ENCODE measurements at places on chromosomes 5 and 9.

GRCh38 chr9:125896964-125897363 lies 149.8 kb downstream of the PBX3 start:
- ATAC-seq = no peak

DNA sequence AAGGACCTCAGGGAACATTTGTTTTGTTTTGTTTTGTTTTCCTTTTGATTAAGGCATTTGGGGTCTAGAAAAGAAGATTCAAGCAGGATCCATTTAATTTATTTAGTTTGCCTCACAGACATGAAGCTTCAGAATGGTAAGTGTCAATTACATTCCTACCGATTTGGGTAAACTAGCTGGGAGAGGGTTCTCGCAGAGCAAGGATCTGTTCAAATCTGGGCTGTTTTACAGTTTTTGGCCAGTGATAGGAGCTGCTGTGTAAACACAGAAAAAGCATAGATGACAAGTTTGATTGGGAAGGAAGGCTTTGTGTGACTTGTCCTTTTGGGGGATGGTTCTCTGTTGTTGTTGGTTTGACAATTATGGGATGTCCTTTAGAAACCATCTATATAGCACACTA lies 470.3 kb upstream of the WWC1 start:
- no peak for ATAC-seq

DNA sequence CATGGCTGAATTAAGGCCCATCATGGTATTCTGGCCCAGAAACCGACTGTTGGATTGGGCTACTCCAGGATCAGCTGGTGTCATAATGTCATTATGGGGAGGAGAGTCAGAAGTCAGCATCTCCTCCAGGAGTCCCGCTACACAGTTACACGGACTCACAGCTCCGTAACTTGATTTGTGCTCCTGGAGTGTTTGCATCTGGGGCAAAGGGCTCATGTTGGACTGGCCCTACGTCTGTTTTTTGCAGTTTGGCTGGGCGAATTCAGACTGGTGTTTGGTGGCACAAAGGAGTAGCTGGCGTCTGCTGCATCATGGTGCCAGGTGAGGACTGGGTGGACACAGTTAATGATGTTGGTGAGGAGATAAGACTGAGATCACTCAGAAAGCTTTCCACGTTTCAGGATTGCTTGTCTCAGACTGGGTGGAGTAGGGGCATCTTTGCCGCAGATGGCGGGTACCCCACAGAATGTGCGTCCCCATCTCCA lies 31.3 kb downstream of the OR2V1 start:
- no peak for ATAC-seq

- no peak for ATAC-seq
These were observed 18.7 kb downstream of the INIP start for GRCh38 chr9:112699230-112699629.

- ATAC-seq = no peak
These were observed 815.7 kb downstream of the SEMA5A start for GRCh38 chr5:8730194-8730593.

DNA sequence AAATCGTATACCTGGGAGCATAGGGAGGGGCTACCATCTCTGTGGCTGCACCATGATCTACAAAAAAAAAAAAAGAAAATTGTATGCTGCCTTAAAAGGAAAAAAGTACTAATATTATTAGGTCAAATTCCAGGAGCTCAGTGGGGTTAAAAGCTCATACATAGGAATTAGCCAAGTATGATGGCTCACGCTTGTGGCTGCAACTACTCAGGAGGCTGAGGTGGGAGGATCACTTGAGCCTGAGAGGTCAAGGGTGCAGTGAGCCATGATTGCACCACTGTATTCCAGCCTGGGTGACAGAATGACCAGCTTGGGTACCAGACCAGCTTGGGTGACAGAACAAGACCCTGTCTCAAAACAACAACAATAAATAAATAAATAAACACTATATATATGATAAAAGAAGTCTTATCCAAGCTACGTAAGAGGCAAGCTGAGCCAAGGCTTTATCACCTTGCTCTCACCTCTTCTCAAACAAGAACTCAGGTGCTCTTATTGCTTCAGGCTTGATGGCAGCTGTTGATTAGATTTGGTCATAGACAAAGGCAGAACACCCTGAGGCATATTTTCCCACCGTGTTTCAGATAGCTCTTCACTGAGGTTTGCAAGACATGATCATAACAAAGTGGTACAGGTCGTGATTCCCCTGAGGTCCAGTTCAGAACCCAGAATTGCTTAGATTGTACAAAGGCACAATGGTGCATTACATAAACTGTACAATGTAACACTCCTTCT lies 3.3 kb upstream of the FBXW11 start:
- no peak for ATAC-seq

DNA sequence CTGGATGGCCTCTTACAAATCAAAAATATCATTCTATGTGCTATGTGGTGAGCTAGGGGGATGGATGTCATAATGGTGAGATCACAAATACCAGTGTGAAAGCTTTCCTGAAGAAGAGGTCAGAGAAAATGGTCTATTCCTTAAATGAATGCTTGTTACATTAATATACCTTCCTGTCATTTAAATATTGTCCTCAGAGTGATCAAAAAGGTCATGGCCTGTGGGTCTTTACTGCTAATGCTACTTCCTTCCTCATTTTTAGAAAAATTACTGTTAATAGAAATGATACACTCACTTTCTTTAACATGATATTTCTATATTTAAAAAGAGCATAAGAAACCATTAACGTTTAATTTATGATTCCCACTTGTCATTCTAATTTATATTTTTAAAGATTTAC lies 9.7 kb downstream of the OMD start:
- peak; percentile 39 for ATAC-seq

DNA sequence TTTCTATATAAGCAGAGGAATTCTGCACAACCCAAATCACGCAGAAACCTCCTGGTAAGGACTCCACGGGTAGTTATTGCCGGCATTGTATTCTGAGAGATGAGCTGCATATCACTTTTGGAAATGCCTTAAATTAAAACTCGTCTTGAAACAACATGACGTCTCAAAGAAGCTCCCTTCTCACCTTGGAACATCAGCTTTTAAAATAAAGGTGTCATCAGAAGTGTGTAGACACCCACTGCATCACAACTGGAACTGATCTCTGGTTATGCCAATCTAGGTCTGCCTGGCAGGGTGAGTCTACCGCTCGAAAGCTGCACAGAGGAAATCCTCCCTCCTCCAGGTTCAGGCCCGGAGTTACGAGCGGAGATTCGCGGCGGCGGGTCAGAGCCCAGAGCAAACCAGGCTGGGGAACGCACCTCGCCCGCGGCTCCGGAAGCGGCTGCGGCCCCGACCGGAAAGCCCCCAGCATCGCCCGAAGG lies 974 bp upstream of the SLC12A2 start:
- peak; percentile 51 for ATAC-seq

- no peak for ATAC-seq
These were observed 22.1 kb downstream of the MCIDAS start for GRCh38 chr5:55205001-55205400.
